ENCODE measurements at places on chromosomes 1 and 21.

DNA sequence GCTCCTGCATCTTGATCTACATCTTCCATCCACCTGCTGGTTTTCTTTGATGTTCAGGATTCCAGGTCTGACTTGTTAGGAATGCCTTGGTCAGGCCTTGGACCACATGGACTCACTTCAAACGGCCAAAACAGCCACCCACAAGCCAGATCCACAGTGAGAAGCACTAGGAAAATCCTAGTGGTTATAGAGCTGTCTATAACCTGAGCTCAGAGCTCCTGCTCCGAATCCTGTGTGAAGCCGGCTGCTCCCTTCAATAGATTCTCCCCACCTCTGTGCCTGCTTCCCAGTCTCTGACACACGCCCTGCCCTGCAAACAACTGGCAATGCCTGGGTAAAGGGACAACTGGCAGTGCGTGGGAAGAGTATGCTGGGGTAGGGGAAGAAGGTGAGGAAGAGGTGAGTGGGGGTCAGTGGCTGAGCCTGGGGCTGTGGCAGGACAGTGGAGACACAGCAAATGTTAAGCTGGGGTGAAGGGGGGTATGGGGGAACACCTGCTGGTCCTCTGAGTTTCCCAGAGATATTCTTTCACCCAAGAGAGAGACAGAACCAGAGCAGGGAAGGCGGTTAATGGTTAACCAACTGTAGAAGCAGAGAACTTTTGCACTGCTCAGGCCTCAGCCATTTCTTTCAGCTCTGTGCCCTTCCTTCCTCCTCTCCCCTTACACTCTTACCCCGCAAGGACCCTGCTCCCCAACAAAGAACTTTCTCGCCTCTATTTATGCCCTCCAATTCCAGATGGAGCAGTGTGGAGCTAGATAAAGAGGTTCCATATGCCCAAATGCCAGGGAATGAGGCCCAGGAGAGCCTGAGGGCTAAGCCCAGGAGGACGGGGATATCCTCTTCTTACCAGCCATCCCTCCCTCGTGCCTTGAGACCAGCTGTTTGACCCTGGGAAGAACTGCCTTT is 4.5 kb downstream of the PLXNA2 start:
- no peak for DNase-seq

DNA sequence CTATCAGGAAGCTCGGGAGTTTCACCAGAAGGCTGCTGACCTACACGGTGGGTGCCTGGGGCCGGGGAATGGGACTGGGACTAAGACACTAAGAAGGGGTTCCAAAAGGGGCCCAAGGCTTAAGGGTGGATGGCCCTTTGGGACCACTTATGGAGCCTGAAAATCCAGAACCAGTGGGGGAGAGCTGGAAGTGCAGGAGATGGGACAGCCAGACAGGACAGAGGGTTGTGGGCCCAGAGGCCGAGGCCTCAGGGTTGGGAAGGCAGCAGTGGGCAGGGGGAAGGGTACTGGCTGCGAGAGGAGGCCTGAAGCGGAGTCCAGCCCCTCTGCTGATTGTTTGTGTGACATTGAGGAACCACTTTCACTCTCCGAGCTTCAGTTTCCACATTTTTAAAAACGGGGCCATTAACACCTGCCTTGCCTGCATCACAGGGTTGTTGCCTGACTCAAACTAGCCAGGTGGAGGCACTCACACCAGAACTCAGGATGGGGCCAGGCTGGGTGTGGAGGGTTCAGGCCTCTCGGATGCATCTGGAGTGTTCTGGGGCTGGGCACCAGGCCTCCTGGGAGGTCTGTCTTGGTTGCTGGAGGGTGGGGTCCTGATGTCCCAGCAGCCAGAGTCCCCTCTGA is 3.0 kb downstream of the TTC24 start:
- no peak for DNase-seq

DNA sequence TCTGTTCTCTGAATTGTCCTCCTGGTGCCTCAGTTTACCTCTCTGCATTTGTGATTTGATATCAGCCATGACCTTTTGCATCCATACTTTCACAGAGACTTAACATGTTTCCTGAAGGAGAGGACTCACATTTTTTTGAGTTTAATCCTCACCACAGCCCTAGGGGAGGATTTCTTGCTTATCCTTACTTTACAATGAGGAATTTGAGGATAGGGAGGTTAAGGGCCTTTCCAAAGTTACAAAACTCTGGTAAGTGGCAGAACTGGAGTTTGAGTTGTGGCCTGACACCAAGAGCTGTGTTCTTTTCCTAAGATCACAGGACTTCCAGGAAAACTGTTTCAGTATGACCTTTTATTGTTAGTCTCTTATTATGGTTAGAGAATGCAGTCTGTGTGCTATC is 34.2 kb downstream of the TNFRSF8 start:
- DNase-seq: no peak

DNA sequence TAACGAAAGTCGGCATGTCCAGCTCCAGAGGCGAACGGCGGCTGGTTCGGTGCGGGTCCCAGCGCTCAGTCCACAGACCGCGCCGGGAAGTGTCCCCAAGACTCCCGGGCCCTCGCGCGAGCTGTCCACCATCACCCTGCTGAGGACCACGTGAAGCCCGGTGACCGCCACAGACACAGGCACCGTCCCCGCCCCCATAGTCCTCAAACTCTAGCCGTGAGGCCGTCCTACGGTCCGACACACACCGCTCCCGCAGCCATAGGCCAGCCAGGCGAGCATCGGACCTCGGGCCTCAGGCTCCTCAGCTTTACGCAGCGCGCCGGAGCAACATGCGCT is 535 bp downstream of the SETD4 start:
- no peak for DNase-seq

GRCh38 chr1:183694755-183695154 is 41.6 kb upstream of the APOBEC4 start:
- no peak for DNase-seq

DNA sequence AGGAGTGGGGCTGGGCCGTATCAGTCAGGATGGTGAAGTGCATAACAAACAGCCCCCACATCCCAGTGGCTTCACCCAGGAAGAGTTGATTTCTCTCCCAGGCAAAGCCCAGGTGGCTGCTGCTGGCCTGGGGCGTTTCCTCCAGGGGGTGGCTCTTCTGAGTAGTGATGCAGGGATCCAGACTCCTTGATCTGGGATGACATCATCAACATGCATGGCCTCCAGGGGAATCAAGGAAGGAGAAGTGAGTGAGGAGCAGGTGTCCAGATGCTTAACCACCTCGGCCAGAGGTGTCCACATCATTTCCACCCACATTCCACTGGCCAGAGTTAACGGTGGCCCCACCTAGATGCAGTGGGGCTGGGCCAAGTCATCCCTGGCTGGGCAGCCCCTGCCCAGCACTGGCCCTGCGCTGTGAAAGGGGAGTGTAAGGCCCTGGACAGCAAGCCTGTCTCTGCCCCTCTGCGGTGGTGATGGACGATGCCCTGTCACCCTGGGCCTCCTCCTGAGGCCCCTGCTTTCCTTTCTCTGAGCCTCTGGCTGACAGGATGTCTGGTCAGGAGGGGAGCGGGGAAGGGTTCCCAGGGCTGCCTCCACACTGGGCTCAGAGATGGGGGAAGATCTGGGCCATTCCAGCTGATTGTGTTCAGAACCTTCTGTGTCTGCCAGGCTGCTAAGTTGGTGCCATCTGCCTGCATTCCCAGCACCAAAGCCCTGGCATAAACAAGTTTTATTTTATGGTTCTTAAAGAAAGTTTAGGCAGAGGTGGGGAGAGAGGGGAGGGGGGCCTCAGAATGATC is 598.2 kb downstream of the MATN1 start:
- DNase-seq: no peak

GRCh38 chr21:46040707-46041106 is 57.2 kb upstream of the COL6A2 start:
- DNase-seq: no peak

GRCh38 chr1:147235822-147236221 is 6.7 kb upstream of the CHD1L start:
- no peak for DNase-seq

DNA sequence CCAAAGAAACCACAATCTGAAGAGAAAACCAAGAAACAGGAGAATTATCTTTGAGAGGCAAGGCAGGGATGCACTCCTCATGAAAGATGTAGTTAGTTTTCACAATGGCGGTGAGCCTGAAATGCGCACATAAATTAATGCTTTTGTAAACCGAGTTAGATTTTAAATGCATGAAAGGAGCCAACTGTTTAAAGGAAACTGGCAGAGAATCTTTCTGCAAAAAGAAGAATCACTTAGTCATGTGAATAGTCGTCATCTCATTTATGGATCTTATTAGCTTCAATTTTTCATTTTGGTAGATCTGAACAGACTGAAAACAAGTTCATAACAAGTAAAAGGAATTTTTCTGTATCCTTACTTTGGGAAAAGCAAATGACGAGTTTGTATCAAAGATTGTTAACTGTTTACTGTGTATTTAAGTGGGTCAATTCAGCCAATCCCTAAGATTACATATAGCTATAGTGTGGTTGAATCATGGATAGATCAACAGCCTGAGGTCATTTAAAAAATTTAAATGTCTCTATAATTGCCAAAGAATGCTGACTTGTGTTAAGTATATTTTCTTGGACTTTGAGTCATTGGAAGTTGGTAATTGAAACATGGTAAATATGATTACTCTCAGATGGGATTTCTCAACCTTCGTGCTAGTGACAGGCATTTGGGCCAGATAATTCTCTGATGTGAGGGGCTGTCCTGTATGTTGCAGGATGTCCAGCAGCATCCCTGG is 226.6 kb upstream of the KAZN start:
- DNase-seq: no peak

DNA sequence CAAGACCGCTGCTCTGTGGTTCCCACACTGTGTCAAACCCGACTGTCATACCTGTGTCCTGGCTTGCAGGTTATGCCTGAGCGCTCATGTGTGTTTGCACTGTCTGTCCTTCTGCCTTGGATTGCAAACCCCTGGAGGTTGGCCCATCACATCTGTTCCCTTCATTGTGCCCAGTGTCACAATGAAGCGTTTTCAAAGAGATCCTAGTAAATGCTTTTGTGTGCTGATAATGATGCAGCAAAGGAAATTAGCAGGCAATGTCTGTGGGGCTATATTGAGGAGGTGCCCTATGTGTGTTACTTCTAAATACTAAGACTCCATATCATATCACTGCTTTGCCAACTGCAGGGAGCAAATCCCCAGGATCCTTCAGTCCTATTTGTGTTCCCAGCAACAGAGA is 424.4 kb upstream of the NFIA start:
- DNase-seq: no peak

GRCh38 chr1:234745844-234746797 is 136.1 kb upstream of the IRF2BP2 start:
- DNase-seq: no peak

DNA sequence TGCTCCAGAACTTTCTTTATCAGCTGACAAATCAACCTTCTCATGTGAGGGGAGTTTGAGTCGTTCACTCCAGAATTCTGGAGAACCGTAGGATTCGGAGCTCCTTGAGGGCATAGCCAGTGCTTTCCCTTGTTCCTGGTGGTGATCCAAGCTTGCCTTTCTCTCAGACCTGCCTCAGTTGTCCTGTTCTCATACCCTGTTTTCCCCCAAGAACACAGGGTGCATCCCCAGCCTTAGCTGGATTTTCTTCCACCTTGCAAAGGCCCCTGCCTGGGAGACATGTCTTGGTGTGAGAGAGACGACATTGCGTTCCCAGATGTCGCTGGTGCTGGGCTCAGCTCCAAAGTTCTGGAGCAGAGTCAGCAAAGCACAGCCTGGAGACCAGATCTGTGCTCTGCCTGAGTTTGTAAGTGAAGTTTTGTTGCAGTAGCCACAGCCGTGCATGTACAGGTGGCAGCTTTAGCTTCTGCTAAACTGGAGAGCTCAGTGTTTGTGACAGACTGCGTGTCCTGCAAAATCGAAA is 40.0 kb downstream of the ABCG1 start:
- no peak for DNase-seq

DNA sequence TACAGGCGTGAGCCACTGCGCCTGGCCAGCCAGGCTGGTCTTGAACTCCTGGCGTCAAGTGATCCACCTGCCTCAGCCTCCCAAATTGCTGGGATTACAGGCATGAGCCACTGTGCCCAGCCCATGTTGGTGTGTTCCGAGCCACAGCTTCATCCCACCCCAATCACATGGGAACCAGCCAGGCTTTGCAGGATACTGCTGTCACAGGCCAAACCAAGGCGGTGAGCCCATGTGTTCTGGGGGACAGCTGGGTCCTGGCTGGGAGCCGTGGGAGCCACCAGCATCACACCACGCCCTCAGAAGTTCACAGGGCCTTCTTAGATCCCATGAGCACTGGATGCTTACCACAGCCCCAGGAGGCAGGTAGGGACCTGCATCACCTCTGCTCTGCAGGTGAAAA is 56.9 kb downstream of the DHRS3 start:
- DNase-seq: no peak

GRCh38 chr1:118487091-118487490 is 302.1 kb upstream of the SPAG17 start:
- DNase-seq: no peak

DNA sequence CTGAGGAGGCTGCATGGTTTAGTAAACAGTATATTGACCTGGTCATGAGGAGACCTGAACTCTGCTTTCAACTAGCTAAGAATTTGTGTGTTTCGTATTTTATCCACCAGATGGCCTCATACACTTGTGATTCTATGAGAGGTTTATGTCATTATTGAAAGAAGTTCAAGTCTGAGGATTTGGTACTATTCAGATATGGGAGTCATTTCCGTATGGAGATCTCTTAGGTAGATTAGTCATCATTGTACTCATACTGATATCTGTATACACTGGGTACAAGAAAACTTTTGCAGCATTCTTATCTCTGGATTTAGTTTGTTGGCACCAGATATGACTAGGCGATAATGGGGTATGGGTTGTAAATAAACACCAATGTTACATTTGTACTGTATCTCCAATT is 26.6 kb downstream of the ATF6 start:
- no peak for DNase-seq

DNA sequence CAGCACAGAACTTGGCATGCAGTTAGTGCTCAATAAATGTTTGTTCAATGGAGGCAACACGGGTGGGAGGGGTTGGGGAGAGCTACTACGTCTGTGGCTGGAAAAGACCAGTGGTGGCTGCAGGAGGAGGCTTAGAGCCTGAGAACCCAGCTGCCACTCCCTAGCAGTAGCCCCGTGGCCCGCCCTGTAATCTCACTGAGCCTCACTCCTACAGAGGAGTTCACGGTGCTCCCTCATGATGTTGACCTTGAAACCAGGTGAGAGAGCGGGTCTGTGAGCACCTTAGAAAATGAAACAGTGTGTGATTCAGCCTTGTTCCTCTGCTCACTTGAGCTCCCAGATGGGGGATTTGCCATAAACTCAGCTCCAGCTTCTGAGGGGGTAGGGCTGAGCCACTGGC is 299.6 kb downstream of the NPHP4 start:
- DNase-seq: no peak

DNA sequence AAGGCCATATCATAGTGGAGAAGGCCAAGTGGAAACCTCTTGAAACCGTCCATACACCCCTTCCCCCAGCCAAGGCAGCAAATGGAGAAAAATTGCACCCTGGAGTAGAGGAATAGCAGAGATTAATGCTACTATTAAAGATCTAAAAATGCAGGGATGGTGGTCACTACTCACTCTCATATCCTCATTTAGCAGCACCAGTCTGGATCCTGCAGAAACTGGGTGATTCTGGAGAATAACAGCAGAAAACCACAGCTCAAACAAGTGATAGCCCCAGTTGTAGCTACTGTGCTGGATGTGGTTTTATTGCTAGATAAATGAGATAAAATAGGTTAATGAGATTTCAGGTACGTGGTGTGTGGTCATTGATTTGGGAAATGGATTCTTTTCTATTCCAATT is 30.3 kb downstream of the S1PR1 start:
- DNase-seq: no peak

GRCh38 chr1:45617618-45618017 is 6.2 kb downstream of the CCDC17 start:
- DNase-seq: no peak

GRCh38 chr1:239572183-239572582 is 185.8 kb downstream of the CHRM3 start:
- no peak for DNase-seq
